ENCODE measurements at places on chromosomes 2 and 18.

DNA sequence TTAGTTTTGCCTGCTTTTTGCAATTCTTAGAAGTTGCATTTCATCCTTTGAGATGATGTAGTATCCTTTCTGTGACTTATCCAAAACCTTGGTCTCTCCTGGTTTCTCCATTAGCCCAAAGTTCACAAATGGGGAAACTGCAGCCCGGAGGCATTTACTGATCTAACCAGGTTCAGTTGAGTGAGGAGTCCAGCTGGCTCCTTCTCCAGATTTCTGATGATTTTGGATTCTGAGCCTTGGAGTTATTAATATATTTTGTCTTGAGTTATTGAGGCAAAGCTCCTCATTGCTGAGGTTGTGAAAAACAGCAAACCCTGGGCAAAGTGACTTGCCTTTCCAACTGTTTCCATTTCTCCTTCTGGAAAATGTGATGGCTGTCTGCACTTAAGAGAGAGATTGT, 1.7 kb downstream of the SLC1A4 start:
- no peak for DNase-seq

GRCh38 chr2:150207979-150208378, 279.5 kb downstream of the RND3 start:
- no peak for DNase-seq

- no peak for DNase-seq
These were observed 3.0 kb downstream of the ARMC9 start for GRCh38 chr2:231201475-231201814.

DNA sequence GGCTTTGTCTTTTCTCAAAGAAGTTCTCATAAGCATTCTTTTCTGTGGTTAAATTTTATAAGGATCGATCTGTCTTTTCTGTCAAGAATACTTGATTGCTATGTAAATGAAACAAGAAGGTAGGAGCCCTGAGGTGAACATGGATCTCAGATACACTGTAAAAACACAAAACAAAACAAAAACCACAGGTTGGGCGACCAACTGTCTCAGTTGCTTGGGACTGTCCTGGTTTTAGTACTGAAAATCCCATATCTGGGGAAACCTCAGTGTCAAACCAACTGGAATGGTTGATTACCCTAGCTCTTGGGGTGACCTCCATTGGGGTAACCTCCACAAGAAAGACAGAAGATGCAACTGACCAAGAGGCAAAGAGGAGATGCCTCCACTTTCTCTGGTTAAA, 55.8 kb upstream of the TMEM178A start:
- DNase-seq: no peak

GRCh38 chr18:9817286-9817685, 68.5 kb upstream of the TXNDC2 start:
- DNase-seq: no peak
